ENCODE measurements at places on chromosomes 6 and 20. TPM values are rescaled to one million over a fixed set of nuclear protein-coding genes. Genes with fewer than 3 reads are reported as not detected.

DNA sequence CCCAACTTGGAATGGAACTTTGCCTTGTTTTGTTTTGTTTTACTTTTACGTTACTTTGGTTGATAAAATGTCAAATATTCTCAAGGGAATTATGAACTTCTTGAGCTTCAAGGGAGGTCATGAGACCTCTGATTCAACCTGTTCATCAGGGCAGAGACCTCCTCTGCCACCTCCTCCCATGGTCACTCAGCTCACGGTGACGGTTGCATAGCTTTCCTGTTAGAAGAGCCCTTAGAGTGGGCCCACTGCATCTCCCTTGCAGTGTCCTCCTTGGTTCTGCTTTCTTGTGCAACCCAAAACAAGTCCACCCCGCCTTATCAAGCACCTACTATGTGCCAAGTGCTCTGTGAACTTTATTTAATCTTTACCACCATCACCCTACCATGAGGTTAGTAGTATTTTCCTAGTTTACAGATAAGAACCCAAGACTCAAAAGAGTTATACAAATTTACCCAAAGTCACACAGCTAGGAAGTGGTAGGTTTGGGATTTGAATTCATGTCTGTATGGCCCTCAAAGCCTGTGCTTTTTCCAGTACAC lies 15.5 kb downstream of the TM9SF4 start:
- no peak for DNase-seq

CLPSL2 gene
- not detected for polyA plus RNA-seq

GRIK2 gene
- polyA plus RNA-seq = 1.5 TPM

GCNT2 gene
- polyA plus RNA-seq = 3.8 TPM

MOG gene
- not detected for polyA plus RNA-seq

CST2 gene
- not detected for polyA plus RNA-seq

- DNase-seq = no peak
These were observed 393.8 kb upstream of the IMPG1 start for GRCh38 chr6:76466286-76466685.

EFCAB8 gene
- not detected for polyA plus RNA-seq
